ENCODE measurements at places on chromosomes 6 and 20. TPM values are rescaled to one million over a fixed set of nuclear protein-coding genes. Genes with fewer than 3 reads are reported as not detected.

DNA sequence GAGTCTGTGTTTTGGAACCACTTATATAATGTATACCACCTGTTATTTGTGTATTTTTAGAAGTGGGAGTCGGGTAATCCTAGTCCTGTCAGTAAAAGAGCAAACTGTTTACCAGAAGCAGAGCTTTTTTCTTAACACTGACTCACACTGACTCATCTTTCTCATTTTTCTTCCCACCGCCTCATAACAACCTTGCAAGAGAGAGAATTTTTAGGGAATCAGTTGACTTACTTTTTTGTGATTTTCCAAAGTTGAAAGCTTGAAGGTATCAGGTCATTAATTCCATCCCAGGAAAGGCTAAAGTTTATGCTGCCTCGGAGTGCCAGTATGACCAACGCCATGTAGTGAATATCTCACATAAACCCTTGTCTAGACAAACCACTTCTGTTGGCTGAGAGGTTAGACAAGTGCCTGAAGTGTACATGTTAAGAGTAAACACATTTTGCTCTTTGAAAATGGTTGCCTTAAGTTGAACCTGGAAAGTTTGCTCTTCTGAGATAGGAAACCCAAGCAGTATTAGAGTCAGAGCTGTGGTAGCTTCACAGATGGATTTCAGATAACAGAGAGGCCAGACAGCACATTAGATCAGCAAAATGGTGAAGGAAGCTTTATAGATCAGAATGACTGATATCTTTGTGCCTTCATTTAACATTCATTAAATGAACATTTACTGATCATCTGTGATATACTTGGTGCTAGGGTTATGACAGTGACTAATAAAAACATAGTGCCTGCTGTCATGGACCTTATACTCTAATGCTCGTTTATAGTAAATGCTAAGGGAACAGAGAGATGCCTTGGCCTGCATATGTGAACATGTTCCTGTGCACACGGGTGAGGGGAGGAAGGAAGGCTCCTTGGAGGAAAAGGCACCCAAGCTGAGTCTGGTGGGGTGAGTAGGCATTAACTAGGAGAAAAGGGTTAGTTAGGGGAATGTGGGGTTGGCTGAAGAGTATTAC lies 29.1 kb upstream of the PKIG start:
- DNase-seq: no peak

- DNase-seq: no peak
These were observed 4.1 kb downstream of the PAQR8 start for GRCh38 chr6:52365866-52366540.

- no peak for DNase-seq
These were observed 680.2 kb upstream of the MMS22L start for GRCh38 chr6:97963193-97963592.

DNA sequence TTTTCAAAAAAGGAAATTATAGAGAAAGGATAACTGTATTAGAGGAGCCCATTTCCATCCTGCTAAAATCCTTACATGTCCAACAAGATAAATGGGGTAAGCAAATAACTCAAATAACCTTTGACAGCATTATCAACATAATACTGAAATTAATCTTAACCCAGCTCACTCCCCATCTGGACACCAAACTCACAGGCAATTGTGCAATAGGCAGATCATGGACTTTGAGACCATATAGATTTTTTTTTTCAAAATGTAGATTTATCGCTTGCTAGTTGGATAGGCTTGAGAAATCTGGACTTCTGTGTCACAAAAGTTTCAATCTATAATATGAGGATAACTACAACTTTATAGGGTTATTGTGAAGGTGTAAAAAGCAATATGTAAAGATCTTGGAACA lies 134.4 kb upstream of the ASCC3 start:
- DNase-seq: no peak

RWDD2A gene
- 2.3 TPM for total RNA-seq

DNA sequence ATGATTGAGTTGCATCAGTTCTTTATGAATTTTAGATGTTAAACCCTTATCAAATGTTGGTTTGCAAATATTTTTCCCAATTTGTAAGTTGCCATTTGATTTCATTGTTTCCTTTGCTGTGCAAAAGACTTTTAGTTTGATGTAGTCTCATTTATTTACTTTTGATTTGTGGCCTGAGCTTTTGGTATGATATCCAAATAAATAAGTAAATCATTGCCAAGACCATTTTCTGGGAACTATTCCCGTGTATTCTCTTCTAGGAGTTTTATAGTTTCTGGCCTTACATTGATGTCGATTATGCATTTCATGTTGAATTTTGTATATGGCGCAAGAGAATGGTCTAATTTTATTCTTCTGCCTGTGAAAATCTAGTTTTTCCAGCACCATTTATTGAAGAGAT lies 13.4 kb downstream of the AIG1 start:
- DNase-seq: no peak

- no peak for DNase-seq
These were observed 25.1 kb upstream of the RPP40 start for GRCh38 chr6:5028921-5029320.

DNA sequence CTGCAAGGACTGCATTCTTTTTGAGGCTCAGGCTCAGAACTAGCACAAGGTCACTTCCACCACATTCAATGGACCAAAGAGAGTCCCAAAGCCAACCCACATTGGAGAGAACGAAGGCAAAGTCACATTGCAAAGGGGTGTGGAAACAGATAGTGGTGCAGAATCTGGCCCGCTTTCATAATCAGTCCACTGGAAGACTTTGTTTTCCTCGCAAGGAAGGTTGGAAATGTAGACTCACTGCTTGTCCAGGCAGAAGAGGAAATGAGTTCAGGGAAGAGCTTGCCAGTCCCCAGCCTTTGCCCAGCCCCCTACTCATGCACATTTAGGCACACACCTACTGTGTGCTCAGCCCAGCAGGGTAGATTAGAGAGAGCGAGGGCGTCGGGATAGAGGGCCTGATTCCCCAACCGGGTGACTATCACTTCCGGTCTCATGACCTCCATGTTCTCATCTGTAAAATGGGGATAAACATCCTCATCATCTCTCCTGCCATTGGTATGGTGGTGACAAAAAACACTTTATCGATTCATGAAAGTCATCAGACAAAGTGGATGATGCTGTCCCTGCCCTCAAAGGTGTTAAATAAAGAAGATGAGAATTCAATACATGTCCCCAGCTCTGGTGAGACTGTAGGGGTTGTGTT lies 24.3 kb upstream of the CCN5 start:
- DNase-seq: no peak

Data from psoas muscle (tissue), 8 donors.